ENCODE measurements at places on chromosomes 7 and 10.

- DNase-seq, result no peak
These were observed 332.6 kb downstream of the TNS3 start for GRCh38 chr7:47249361-47249760.

DNA sequence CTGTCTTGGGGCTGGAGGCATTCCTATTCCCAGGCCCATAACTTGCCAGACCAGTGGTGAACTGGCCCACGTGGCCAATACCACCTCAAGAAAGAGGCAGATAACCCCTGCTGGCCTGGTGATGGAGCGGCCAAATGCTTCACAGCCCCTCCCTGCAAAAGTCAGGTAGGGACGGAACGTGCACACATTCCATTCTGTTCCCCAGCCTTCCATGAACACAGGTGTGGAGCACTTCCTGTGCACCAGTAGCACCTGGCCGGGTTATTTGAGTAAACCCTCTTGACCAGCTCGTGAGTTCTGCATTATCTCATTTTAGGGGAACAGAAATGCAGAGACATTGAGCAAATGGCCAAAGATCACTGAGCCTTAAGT lies 134.4 kb downstream of the SH3PXD2A start:
- no peak for DNase-seq

GRCh38 chr7:1351881-1352625 lies 107.2 kb downstream of the MICALL2 start:
- no peak for DNase-seq

DNA sequence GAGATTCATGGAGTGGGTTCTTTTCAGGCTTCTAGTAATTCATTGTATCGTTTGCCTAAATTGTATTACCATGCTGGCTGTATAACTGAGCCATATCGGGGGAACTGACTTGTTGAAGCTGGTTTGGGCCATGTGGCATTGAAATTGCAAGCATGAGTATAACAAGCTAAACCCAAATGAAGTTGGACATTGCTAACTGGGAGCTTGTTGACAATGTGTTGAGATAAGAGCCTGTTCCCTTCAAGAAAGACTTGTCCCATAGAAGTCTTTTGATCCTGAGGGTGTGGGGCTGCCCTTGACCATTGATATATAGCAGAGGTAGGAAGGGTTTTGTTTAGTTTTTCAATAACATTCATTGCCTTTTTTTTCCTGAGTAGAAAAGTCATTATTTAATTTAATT lies 156.0 kb downstream of the VTI1A start:
- DNase-seq, result no peak

GRCh38 chr7:154578336-154578735 lies 424.6 kb downstream of the PAXIP1 start:
- no peak for DNase-seq

- no peak for DNase-seq
These were observed 86.5 kb downstream of the OTUD1 start for GRCh38 chr10:23525406-23525805.

DNA sequence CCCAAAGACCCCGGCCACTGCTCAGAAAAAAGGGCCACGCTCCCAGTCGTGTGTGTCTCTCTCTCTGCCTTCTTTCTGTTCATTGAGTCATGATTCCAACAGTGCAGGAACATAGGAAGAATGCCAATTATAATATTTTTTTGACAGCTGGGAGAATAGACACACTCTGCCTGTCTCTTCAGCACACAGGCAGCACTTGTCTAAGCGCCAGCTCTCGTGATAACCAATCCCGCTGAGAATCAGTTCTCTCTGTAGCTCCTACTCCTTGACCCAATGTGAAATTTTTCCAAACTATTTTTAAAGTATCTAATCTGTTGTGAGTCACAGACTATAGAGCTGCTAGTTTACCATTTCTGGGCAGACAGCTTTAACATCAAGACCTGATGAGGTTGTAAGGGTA lies 145.7 kb upstream of the RHEB start:
- no peak for DNase-seq

GRCh38 chr10:124012991-124013390 lies 80.4 kb downstream of the CHST15 start:
- no peak for DNase-seq

GRCh38 chr10:132609211-132609610 lies 71.6 kb downstream of the INPP5A start:
- DNase-seq, result no peak

DNA sequence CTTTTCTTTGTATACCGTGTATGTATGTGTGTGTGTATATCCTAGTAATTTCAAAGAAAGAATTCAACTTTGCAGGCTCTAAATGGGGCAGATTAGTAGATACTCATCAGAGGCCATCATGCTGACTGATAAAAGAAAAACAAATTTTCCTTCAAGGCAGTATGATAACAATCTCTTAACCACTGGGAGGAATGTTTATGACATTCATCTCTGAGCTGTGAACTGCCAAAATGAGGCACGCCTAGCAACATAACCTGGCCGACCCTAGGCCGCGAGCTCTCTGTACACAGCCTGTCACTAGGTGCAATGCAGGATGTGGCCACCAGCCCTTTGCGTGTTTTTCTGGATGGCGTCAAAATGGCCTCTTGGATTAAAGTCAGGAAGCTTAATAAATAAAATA lies 343.7 kb upstream of the GALNT17 start:
- no peak for DNase-seq

DNA sequence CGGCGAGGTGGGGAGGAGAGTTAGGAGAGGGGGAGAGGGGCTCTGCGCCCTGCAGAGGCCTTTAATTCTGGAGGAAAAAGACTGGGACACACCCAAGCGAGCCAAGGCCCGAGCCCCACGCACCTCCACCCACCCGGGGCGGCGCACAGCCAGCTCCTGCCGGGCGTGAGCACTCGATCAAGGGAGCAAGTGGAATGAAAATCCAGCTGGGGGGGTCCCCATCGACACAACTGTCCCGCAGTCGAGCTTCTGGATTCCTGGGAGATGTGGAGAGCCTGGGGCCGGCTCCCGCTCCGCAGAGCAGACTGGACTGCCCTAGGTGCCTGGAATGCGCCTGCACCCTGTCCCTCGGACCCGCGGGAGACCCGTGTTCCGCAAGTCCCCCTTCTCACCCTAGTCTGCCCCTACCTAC lies 7.4 kb upstream of the EN2 start:
- no peak for DNase-seq

- no peak for DNase-seq
These were observed 8.7 kb upstream of the SAMD9L start for GRCh38 chr7:93156884-93157283.

DNA sequence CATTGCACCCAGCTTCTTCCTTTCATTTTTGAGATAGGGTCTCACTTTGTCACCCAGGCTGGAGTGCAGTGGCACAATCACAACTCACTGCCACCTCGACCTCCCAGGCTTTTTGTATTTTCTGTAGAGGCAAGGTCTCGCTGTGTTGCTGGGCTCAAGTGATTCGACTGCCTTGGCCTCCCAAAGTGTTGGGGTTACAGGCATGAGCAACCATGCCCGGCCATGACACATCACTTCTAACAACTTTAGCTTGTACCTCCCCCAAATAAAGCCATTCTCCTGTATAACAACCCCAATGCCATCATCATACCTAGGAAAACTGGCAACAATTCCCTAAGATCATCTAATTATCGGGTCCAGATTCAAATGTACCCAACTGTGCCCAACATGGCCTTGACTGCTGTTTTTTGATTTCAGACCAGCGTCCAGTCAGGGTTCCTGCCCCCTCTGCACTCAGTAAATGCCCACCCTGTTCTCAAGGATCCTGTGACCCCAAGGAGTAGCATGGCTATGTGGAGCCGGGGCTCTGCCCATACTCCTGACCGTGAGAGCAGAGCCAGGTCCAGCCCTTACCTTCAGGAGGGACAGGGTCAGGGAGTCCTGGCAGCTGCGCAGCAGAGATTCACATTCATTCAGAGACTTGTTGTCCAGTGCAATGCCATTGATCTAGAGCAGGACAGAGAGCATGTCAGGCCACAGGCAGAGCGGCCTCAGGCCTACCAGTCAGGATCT lies 102.6 kb downstream of the DLG5 start:
- no peak for DNase-seq

- no peak for DNase-seq
These were observed 19.0 kb downstream of the SRI start for GRCh38 chr7:88200789-88201188.

GRCh38 chr10:119112056-119112455 lies 8.1 kb downstream of the DENND10 start:
- no peak for DNase-seq

- no peak for DNase-seq
These were observed 75.7 kb downstream of the AHR start for GRCh38 chr7:17374157-17374556.

DNA sequence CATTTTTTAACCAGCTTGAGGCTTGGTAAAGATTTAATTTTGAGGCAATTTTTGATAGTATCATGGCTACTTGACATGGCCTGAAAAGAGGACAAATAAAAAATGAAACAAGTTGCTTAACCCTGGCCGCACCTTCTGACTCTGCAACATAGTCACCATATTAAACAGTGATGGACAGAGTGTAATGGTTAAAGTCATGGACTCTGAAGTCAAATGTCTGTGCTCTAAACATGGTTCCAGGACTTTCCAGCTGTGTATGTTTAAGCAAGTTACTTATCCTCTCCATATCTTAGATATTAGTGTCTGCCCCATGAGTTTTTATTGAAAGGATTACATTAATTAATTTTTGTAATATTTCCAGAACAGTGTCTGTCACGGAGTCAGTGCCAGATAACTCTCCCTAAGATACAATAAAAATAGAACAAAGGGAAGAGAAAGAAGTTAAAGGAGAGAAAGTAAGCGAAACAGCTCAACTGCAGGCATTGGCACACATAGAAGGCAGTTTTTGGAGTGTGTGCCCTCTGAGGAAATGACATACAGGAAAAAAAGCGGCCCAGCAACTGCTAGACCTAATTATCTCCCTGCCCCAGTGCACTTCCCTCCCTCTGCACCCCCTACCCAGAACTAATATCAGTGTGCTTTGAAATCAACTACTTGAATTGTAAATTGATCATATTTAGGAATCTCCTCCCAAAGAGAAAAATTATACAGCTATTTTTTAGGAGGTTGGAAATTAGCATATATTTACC lies 65.3 kb downstream of the MACC1 start:
- no peak for DNase-seq

- no peak for DNase-seq
These were observed 10.7 kb downstream of the C10orf90 start for GRCh38 chr10:126659750-126660149.

DNA sequence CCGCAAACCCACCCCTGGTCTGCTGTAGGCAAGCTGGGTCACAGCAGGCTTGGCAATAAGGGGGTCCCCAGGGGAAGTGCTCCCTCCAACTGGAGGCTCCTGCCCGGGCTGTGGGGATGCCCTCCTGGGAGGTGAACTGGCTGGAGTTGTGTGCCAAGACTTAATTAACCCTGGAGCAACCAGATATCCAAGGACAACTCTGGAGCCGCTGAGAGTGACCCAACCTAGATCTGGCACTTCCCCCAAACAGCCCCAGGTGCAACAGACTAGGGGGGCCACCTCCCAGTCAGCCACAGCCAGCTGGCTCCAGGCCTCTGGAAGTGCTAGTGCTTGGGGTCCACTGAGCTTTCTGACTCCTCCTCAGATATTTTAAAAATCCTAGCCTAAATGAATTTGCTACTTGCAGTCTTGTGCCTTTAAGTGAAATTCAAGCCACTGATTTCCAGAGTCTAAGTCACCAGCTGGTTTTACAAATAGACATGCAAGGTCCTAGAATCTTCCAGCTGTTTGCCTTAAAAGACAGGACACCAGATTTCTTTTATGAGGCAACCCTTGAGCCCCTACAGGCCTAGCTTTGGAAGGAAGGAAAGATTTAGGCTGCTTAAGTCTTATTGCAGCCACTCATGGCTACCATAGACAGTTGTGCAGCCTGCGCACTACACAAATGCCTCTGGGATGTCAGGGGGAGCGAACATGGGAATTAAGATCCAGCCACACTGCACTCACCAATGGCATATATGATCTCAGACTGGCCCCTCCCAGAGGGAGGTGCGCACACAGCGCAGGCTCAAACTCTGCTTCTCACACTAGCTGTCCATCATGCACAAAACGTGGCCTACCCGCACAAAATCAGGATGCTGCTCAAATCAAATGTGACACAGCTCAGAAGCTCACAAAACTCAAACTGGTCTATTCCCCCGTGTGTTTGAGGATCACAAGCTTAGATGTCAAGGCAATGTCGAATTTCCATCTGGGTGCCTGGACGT lies 42.6 kb upstream of the MYL10 start:
- no peak for DNase-seq

- DNase-seq, result no peak
These were observed 432.0 kb downstream of the GRID1 start for GRCh38 chr10:85934586-85934985.

DNA sequence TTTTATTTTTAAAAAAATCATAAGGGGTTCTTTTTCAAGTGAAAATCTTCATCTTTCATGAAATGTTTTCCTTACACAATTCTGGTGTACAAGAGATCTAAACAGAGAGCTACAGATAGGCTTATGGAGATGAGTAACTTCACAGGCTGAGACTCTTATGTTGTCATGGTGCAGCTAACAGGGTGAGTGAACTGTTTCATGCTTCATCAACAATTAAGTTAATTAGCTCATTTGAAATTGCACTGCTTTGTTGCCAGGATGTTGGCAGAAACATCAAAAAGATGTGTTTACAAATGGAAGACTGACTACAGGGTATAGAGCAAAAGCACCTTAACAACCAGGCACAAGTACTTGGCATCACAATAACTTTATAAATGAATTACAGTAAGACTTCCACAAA lies 230.8 kb downstream of the FOXP2 start:
- DNase-seq, result no peak

DNA sequence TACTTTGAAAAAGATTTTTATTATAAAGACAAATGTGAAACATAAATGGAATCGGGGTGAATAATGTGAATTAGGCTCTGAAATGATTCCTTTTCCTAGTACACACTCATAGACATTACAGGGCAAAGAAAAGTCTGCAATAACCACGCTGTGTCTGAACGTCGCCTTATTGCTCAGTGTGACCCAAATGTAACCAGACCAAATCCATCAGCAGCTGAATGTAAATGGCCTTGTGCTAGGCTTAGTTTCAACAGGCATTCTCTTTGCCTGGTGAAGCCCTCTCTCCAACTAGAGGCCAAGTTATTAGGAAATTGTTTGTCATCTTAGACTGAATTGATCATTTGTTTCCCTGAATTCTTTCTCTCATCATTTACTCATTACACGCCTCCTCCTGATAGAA lies 225.5 kb downstream of the CHCHD3 start:
- DNase-seq, result no peak

GRCh38 chr10:106500041-106500924 lies 664.2 kb downstream of the SORCS1 start:
- no peak for DNase-seq

GRCh38 chr7:76342222-76342621 lies 16.6 kb downstream of the YWHAG start:
- no peak for DNase-seq

DNA sequence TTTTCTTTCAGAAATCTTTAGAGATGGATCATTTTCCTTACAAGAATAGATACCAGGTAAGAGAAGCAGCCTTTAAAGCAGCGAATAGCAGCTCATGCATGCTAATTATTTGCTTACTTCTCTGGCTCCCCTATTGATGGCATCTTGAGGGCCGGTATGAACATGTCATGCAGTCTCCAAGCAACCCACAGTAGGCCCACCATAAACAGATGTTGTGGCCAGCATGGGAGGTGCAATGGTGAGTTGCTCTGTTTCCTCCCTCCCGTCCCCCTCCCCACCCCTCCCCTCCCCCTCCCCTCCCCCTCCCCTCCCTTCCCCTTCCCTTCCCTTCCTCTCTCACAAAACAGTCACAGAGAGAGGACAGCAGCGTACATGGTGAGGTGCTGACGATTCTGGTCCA lies 9.7 kb upstream of the ZNF273 start:
- no peak for DNase-seq

Measured in stimulated activated CD4-positive, alpha-beta T cell treated with anti-CD3 and anti-CD28 coated beads, Interleukin-12 subunit alpha, Interleukin-12 subunit beta, amount 100 ng/mL, for 24 hours (primary cell).